ENCODE measurements at places on chromosomes 1 and 21.

- no peak for DNase-seq
These were observed 1146.7 kb upstream of the PRMT6 start for GRCh38 chr1:105909811-105910210.

GRCh38 chr1:155081472-155082300 is 3.0 kb downstream of the EFNA3 start:
- DNase-seq, result no peak

DNA sequence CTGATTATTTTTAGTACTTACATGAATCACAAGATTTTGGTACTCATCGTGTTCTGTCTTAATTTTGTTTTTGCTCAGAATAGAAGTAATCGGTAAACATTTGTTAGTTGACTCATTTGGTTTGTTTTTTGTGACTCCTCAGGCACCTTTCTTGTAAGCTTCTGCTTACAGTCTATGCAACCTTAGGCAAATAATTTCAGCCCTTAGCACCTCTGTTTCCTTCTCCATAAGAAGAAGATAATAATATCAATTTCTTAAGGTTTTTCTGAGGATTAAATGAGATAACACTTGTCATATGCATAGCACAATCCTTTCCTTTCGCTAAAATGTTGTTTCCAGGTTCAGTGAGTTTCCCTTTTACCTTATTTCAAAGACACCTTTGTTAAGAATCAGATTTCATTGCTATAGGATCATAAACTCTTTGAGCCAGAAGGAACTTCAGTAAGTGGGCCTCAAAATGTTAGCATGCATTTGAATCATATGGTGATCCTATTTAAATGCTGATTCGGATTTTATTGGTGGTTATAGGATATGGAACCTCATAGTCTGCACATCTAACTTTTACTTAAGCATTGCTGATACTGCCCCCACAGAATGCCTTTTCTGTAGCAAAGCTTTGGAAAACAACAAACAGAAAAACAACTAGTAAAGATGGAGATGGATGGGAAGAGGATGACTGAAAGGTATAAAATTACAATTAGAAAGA is 272.7 kb upstream of the CACYBP start:
- DNase-seq, result peak; percentile 5

DNA sequence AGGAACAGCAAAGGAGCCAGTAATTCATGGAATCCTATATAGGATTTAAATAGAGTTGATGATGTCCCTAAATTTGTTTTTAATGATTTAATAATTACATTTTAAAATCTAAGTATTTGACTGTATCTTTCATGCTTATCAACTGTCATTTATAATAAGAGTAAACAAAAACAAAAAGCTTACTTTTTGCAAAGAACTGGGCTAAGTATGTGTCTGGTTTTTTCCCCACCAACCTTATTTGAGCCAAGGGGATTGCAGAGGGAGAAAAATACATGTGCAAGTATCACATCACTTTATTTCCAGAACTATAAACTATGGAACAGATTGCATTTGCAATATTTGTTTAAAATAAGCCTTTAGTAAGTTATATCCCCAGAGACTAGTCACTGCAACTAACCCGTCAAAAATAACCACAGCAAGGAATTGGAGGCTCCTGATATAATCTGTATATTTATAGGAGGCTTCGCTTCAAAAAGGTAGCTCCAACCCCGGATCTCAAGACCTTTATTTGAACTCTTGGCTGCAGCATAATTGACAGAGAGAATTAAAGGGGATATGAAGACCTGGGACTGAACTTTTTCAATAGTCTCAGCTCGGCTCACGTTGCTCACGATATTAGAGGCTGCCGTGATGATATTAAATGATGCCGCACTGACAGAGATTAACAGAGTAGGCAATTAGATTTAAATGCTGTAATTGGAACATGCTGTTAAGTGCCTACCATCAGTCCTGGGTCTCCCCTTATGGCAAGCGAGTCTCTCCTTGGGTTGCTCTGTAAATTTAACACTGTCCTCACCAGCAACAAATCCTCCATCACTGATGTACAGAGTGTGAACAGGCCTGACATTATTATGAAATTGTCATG is 329.1 kb upstream of the NFIA start:
- DNase-seq, result no peak

DNA sequence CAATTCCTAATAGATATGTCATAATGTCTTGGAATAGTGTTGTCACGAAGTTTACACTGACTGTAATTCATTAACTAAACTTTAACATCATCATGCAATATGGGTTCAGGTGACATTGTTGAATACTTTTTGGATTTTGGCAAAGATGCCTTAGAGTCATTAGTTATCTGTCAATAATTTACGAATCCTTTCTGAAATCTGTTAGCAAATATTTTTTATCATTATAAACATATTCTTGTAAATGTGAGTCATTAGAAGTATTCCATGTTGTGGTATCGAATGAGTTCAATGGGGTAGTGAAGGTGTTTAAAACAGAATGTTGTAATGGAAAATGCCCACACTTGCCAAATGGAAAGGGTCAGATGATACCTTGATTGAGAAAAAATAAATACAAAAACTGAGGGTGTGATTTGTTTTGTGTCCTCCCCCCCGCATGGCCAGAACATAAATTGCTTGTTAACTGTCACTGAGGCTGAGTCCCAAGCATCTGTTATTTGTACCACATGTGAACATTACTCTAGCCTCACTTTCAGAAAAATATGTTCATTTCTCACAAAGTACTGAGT is 5.2 kb upstream of the NR5A2 start:
- no peak for DNase-seq

- peak; percentile 60 for DNase-seq
These were observed 3.9 kb downstream of the PSMB2 start for GRCh38 chr1:35637401-35637809.

DNA sequence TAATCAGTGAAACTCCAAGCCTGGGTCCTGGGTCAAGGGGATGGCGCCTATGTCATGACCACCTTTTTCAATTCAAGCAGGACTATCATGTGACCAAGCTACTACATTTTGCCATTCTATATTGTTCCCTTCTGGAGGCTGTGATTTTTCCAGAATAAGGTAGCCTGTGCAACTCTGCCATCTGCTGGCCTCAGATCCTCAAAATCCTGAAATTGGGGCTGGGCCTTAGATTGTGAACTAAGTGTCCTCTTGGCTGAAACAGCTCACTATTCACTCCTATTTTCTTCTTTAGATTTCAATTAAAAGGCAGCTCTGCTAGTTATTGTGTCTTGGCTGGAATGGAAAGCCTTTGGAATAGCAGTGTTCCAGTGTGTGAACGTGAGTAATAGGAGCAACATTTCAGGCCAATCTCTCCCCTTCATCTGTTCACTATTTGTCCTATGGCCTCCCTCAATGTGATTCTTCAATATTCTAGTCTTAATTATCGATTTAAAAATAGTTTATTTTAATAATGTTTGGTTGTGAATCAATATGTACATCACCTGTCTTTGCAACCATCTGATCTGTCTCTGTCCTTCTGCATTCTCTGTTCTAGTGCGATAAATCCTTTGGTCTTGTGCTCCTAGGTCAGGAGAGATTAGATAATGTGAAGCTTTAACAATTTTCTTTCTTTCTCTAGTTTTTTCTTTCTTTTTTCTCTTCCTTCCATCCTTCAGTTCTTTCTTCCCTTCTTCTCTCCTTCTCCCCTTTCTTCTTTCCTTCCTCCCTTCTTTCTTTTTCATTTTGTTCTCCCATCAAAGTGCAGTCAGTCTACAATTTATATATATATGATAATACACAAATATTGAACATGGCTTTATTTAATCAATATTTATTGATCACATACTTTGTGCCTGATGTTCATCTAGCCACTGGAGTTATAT is 69.8 kb downstream of the CR1 start:
- DNase-seq, result peak; percentile 2

GRCh38 chr21:43631411-43632107 is 27.7 kb downstream of the HSF2BP start:
- no peak for DNase-seq

GRCh38 chr1:181326348-181326747 is 157.0 kb upstream of the CACNA1E start:
- no peak for DNase-seq

DNA sequence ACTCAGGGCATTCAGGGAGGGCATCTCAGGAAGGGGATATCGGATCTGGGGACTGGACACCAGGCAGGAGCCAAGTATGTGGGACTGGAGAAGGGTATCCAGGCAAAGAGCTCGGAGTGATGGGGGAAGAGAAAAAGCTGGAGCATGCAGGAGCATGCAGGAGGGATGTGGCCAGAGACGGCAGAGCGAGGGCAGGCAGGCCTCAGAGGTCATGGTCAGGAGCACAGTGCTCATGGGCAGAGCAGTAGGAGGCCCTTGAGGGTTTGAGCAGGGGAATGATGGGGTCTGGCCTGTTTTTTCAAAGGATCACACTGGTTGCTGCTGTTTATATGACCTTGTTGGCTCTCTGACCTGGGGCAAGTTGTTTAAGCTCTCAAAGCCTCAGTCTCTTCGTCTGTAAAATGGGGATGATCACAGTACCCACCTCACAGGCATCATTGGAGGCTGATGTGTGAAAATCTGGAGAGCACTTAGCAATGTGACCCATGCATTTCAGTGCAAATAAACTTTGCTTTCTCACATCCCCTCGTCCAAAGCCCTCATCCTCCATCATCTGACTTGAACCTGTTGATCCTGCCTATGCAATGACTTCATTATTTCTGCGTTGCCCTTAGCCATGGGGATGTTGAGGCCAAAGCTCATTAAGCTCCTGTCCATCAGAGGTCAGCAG is 273.1 kb downstream of the MATN1 start:
- DNase-seq, result no peak

DNA sequence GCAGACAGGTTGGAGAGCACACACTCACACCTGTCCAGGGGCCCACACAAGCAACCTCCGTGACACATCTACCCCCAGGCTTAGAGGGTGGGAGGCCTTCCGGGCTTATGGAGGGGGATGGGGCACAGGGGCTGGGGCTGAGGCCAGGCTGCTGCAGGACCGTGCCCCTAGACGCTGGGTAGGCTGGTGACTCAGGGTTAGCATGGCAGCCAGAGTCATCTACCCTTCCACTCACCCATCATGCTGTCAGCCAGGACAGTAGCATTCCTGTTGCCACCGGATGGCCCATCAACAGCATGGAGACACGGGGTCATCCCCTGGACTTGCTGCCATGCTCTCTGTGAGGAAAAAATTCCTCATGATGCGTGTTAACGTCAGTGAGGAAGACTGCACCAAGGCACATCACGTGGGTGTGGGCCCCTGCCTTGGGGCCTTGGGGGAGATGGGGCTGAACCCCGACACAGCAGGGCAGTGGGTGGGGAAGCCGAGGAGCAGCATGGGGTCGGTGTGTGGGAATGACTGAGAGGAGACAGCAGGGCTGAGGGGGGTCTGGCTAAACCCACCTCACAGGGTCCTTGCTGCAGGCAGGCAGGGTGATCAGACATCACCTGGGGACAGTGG is 52.8 kb downstream of the WNT9A start:
- DNase-seq, result no peak

GRCh38 chr1:44222397-44223186 is 9.3 kb downstream of the DMAP1 start:
- no peak for DNase-seq

GRCh38 chr21:39552856-39553255 is 59.9 kb upstream of the B3GALT5 start:
- DNase-seq, result no peak

DNA sequence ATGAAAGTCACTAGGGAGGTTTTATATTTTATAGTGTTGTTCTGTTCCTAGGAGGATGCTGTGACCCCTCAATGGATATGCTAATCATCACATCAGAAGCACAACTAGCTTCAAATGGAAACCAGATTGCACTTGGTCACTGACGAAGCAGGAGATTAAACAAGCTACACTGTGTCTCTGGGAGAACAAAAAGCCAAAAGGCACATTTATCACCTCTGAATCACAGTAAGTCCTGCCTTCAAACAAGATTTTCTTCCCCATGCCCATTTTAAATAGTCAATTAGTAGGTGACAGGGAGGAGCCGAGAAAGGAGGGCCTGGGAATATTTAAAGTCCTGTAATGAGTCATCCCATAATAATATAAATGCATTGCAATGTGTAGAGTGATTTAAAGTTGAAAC is 38.1 kb downstream of the RGS2 start:
- no peak for DNase-seq

DNA sequence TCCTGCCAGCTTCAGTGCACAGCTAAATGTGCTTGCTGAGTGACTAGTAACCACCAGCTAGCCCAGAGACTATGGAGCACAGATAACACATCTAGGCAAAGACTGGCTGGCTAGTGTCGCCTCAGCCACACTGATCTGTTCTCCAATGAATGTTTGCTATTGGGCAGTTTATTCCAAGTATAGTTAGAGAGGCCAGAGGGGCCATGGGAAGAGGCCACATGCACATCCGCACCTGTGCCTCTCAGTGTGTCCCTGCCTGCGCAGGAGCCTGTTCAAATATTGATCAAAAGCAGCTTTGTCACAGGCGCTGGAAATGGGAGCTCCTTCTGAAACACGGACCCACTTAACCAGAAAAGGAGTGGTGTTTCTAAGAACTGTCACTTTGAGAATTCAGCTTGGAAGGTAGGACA is 51.3 kb upstream of the ATP1A1 start:
- DNase-seq, result no peak

GRCh38 chr21:40706806-40707655 is 139.9 kb downstream of the DSCAM start:
- DNase-seq, result no peak

DNA sequence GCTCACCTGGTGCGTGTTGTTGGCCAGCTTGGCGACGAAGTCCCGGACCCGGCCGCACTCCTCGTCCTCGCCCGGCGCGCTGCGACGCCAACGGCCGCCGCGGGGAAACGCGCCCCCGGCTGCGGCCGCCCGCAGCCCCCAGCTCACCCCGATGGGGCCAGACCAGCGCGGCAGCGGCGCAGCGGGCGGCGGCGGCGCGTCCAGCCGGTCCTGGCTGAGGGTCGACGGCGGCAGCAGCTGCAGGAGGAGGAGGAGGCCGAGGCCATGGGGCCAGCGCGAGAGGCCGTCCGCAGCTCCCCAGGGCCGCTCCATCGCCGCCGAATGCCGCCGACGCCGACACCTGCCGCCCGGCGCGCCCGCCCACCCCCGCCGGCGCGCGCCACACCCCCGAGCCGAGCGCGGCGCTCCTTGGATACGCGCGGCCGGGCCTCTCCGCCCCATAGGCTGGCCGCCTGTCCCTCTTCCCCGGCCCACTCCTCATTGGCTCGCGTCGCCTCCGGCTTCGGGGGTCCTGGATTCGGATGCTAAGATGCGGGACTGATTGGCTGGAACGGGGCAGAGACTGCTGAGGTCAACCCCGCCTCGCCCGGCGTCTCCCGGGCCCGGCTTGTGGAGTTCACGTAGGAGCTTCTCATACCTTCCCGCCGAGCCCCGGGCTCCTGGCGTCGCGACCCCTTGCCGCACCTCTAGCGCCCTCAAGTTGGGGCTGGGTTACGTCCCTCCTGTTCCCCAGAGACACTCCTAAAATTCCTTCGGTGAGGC is at the start of gene SORT1:
SORT1 (minus strand) TSS at position 338 of the 762 bp plus-strand sequence; CDS start at position 312, 26 bp downstream.
- peak; percentile 54 for DNase-seq
